AG04449 (cell line): ENCODE measurements at places on chromosomes 6 and 20.

DNA sequence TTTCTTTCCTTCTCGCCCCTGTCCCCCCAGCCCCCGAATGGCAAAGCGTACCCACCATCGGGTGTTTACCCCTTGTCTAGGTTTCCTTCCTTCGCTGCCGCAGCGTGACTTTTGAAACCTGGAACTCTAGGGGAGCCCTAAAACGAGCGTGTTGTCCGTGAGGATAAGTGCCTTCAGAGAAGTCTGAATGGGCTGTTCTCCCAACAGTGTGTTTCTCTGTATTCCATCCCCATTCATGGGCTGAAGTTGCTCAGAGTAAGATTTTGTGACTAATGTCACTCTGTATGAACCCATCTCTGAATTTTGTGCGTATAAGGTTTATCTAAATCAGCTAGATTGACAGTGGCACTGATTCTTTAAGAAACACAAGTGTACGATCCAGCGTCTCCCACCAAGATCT, 949 bp downstream of the MACROD2 start:
- DNase-seq: no peak

- no peak for DNase-seq
Measured at GRCh38 chr20:46713957-46714834, 4.7 kb downstream of the SLC2A10 start.

- no peak for DNase-seq
Measured at GRCh38 chr6:169495601-169496000, 206.2 kb downstream of the WDR27 start.

GRCh38 chr6:142803032-142803431, 141.9 kb downstream of the HIVEP2 start:
- no peak for DNase-seq

- DNase-seq: no peak
Measured at GRCh38 chr6:32936239-32937152, 4.3 kb downstream of the HLA-DMB start.

DNA sequence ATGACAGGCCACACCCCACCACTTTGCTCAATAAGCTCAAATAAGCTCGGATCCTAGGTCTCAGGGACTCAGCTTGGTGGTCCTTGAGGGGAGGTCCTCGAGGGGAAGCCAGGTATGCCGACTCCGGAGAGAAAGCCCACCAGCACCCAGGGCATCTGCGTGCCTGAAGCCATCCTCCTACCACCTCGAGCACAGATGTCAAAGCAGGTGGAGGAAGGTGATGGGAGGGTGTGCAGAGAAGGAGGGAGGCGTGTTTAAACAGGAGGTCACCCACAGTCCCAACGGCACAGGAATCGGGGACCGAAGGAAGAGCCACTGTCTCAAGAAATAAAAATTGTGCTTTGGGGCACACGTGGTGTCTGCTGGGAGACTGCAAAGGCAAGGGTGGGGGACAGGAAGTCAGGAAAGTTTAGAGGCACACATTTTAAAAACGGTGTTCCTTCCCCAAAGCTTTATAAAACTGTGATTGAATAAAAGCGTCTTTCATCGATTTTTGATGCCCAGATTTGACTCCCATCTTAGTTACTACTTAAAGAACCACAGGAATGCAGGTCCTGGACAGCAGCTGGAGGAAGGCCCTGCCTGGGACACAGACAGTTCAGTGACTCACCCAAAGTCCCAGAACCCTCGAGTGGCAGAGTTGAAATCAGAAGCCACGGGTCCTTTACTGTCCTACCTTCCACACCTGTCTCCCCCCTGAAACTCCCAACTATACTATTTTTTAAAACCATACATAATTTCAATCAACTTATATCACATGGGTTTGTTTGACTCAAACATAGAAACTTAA, 221.0 kb upstream of the PDE10A start:
- DNase-seq: no peak

DNA sequence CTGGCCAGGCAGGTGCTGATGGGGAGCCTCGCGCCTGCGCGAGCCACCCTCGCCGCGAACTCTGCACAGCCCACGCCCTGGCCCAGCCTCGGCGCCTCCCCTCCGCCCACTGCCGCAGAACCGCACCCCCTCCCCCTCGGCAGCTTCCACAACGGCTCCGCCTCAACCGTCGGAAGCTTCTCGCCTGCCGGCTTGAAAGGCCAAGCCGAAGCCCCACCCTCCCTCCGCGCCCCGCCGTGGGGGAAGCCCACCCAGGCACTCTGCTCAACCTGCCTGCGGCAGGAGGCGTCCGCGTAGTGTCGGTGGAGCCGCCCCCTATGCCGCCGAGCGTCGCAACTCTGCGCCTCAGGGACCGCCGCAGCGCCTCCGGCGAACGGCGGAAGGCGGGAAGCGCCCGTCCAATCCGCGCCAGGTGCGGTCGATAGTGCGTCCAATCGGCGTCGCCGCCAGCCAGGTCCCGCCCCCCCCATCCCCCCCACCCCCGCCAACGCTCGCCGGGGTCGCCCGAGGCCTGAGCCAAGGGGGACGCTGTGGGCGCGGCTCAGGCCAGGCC, at the start of gene SYCP2:
SYCP2 (minus strand) TSS at position 342 of the 553 bp plus-strand sequence. CDS start 11,224 bp downstream, outside the sequence.
- DNase-seq: no peak

DNA sequence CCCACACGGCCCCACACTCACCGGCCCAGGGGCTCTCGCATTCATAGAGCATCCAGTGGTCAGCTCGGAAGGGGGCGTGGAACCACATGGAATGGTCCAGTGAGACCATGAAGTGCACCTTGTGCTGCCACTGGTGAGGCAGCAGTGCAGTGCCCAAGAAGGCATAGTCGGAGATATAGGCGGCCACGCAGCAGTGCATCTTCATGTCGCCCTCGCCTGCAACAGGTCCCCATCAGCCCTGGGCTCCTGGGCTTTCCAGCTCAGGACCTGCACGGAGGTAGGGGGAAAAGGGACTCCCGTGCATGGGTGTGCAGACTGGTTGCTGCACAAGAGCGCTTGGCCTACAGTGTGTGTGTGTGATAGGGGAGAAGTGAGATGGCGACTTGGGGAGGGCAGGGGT, 9.9 kb downstream of the SNX21 start:
- no peak for DNase-seq

DNA sequence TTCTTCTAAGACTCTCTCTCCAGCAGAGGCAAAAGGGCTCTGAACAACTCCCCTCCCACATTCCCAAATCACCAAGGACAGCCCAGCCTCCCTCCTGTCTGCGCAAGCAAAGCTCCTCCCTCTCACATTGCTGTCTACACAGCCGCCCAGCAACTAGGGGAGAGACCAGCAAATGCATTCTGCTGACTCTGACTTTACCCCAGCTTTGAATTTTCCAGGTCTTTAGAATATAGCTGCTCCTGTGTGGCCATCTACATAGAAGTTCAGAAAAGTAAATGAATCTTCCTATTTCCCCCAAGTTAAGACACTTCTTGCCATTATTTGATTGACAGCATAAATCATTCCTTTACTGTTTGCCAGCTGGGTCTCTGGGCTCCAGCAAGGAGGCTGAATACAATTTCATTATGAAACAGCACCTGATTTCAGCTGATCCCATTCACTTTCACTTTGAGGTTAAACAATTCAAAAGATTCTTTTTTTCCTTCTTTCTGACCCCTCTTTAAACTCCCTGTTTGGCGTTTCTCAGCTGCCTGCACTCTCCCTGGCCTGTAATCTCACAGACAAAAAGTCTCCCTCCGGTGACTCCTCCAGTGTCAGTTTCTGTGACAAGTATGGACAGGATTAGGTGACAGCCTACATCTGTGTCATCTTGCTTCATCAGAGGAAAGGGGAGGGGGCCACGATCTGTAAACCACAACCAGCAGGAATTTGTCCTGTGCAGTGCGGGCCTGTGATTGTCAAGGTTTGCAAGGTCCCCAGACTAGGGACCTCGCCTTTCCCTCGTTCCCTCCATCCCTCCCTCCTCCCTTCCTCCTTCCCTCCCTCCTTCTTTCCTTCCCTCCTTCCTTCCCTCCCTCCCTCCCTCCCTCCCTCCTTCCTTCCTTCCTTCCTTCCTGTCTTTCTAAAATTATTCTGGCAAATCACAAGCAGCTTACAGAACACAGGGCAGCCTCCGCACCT, 205.6 kb upstream of the RIN2 start:
- DNase-seq: no peak

DNA sequence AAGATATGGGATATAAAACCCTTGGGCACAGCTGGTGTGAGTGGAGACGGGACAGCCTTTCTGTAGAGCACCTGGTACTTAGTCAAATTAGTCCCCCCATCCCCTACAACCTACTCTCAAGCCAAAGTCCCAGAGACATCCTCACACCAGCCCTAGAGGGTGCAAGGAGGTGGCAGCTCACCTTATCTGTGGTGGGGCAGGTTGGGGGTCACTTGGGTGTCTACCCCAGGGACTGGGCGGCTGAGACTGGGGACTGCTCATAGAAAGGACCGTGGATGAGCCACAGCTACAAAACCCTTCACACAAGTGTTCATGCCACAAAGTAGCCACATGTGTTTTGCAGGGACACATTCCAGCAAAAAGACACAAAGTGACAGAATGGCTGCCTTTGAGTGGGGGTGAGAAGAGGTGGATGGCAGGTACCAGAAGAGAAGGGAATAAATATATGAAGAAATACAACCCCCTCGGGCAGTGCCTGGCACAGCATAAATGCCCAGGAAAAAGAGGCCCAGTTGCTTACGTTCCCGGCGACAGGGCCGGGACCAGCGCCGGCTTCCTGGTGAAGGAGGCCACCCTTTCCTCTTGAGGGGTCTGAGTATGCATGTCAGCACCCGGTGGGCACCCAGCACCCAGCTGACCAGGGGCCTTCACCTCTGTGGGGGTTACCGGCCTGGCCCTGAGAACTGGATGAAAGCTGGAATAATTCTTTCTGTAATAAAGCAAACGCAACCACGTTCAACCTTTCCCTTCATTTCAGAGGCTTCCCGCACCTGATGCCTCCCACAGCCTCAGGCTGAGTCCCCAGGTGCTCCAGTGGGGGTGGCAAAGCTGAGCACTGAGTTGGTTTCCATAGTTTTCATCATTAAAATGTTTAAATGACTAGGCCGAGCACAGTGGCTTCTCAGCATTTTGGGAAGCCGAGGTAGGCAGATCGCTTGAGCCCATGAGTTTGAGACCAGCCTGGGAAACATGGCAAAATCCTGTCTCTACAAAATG, 14.4 kb upstream of the CEBPB start:
- DNase-seq: no peak

DNA sequence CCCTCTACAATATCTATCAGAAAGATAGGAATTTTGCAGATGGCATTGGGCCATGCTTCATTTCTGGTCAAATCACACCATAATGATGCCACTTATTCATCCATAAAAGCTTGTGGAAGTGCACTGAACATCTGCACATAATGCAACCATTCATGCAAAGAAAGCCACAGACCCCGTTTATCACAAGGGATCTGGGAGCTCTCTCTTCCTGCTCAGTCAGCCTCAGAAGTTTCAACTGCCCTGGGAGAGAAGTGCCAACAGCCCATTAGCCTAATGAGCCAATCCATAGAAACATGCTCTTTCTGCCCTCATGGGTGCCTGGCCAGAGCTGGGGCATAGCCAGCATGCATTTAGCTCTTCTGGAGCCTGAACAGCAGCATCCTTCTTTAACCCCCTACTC, 85.8 kb downstream of the SLC35F1 start:
- no peak for DNase-seq

- no peak for DNase-seq
Measured at GRCh38 chr6:26476896-26477295, 19.1 kb downstream of the BTN2A1 start.

- no peak for DNase-seq
Measured at GRCh38 chr6:156685823-156686222, 91.4 kb upstream of the ARID1B start.

- DNase-seq: peak; percentile 1
Measured at GRCh38 chr6:70221025-70221714, 81.7 kb downstream of the COL9A1 start.

GRCh38 chr6:42729731-42730130, 7.3 kb upstream of the PRPH2 start:
- DNase-seq: no peak

DNA sequence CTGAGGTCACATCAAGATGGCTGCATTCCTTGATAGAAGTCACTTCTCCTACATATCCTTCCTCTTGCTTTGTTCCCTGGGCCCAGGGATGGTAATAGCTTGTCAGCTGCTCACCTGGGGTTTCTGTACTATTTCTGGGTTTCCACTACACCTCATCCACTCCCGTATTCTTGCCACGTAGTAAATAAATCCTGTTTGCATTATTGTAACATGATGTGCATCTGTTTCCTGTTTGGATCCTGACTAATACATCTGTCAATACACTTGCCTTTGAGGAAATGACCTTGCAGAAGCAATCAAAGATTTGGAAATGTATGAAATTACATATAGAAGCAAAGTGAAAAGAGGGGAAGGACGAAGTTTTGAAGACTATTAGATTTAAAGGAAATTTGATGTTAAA, 619.0 kb downstream of the PHF3 start:
- no peak for DNase-seq

DNA sequence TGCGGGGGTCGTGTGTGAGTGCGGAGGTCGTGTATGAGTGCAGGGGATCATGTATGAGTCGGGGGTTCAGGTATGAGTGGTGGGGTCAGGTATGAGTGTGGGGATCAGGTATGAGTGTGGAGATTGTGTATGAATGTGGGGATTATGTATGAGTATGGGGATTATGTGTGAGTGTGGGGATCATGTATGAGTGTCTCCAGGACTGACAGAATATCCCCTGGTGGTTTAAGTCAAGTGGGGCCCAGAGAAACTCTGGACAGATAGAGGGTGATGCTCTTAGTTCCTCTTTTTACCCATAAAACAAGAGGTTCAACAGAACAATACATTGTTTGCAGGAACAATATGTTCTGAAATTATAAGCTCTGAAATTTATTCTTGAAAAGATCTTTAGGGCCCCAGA, 131.9 kb downstream of the UST start:
- no peak for DNase-seq

- no peak for DNase-seq
Measured at GRCh38 chr6:5300206-5300764, 39.0 kb downstream of the FARS2 start.

GRCh38 chr6:100691972-100692371, 189.2 kb downstream of the ASCC3 start:
- no peak for DNase-seq

DNA sequence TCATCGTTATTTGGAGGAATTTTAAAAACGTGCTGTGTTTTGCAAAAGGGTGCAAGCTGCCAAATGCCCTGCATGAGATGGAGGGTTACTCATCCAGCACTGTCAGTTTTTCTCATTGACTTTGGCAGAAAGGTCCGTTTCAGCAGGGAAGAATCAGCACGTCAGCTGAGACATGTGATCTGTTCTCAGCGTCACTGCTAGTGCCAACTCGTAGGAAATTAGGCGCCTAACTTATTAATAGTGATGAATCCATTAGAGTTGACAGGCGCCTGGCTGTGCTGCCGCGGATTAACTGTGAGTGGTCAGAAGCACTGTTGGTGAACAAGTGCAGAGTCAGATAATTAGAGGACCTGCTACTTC, 175.5 kb upstream of the FOXQ1 start:
- peak; percentile 59 for DNase-seq

- no peak for DNase-seq
Measured at GRCh38 chr6:33761922-33762629, 15.4 kb upstream of the IP6K3 start.
